ENCODE measurements at places on chromosomes 6 and 20.

DNA sequence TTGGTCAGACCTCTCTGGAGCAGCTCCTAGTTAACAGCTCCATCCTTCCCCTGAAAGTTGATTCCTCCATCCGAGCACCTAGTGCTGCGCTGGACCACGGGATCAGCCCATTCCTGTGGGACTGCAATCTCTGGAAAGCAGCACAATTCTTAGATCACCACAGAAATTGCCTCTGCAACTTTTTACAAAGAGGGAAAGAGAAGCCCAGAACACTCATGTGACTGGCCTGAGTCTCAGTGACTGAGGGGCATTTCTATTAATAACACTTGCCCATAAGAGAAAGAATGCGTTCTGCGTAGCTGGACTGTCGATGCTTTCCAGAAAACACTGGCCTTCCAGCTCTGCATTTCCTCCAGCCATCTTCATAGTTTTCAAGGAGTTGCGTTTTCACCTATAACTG lies 18.3 kb downstream of the MPC1 start:
- no peak for DNase-seq

GRCh38 chr6:111874025-111874415 lies 768 bp upstream of the FYN start:
- DNase-seq, result peak; percentile 70

- no peak for DNase-seq
These were observed 8.1 kb upstream of the AP5S1 start for GRCh38 chr20:3812259-3812681.

DNA sequence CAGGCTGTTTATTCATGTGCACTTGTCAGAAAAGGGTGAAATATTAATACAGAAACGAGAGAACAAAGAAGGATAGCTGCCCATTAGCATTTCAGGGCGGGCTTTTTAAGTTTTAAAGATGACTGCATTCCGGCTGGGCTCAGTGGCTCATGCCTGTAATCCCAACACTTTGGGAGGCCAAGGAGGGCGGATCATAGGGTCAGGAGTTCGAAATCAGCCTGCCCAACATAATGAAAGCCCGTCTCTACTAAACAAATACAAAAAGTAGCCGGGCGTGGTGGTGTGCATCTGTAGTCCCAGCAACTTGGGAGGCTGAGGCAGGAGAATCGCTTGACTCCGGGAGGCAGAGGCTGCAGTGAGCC lies 130.5 kb downstream of the HFE start:
- no peak for DNase-seq

DNA sequence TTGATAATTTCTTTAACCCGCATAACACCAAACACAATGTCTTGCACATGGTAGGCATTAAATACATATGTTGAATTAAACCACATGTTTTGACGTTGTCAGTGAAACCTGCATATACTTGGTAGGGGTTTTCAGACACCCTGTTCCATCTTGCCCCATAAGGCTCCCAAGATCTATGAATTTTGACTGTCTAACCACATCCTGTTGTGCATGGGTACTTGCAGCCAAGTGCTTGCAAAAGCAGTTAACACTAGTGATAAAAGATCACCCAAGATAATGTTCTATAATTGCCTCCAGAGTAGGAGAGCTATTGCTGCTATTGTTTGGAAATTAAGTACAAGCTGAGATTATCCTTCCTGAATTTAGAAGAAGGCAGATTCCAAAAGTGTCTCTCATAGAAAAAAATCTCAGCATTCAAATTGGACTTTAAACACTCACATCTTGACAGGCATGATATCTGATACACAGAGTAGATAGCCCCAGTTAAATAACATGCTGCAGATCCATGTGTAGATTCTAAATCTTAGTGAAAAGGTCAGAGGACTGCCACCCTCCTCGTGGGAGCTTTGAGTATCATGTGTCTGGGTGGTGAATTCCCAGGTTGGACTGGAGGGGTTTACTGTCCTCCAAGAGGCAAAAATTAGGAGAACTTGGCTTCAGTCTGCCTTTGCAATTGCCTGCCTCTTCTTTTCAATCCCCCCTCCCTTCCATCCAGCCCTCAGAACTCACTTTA lies 25.8 kb upstream of the CCN6 start:
- peak; percentile 94 for DNase-seq

GRCh38 chr6:54698974-54699373 lies 147.6 kb upstream of the FAM83B start:
- no peak for DNase-seq

DNA sequence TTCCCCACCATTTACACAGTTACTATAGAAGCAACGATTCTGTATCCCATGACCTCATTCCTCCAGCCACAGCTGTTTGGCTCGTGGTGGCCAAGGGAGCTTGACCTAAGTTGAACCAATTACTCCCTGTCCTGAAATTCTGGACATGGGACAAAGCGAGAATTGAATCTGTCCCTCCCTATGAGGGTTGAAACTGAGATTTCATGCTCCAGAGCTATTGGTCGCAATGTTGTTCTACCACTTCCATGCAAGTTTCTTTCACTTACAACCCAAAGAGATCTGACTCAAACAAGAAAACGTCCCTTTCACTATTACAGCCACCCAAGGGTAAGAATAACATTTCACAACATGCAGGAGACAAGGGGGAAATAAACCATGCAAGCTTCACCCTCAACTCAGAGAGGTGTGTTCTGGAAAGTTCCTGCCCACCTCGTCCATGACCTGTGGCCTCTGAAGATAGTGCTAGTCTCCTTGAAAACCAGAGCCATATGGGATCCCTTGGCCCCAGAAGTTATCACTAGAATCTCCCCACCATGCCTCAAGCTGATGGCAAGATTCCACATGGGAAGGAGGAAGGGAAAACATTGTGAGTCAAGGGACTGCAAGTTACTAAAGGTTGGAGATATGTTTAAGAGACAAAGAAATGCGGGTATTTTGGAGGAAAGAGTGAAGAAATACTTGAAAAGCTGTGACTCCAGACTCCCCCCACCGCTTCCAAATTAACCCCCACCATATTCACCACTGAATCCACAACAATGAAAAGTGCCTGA lies 74.5 kb upstream of the SRSF6 start:
- no peak for DNase-seq

DNA sequence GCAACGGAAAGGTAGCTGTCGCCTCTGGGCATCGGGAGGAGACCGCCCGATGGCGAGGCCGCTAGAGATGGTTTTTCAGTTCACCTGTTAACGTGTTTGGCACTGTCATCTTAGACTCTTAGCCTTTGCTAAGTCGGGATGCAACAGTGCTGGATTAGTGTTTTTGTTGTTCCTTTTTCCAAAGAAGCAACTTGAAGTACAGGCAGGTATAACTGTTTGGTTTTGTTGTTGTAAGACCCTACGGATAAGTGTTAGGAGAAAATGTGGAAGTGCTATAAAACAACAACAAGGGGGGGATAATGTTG lies 723 bp downstream of the MANEA start:
- peak; percentile 12 for DNase-seq

DNA sequence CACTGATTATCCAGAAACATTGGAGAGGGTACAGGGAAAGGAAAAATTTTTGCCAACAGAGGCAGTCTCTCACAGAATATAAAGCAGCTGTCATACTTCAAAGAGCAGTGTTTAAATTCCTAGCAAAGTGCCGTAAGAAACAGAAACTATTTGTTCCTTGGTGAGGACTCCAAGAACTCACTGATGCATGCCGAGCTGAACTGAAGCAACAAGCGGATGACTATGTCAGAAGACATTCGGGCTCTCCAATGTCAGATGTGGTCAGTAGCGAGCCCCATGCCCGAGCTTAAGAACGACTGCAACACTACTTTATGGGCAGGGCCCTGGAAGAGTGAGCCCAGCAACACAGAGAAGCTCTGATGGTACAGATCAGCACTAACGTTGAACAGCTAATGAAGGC lies 54.7 kb downstream of the OR2B6 start:
- no peak for DNase-seq

- no peak for DNase-seq
These were observed 2.2 kb downstream of the KCNG1 start for GRCh38 chr20:51020657-51021056.

- no peak for DNase-seq
These were observed 29.2 kb downstream of the OSBPL2 start for GRCh38 chr20:62267543-62267942.

- DNase-seq, result no peak
These were observed 2.2 kb upstream of the RWDD1 start for GRCh38 chr6:116568821-116569755.

- no peak for DNase-seq
These were observed 224.9 kb upstream of the SMLR1 start for GRCh38 chr6:130602151-130602770.

- DNase-seq, result no peak
These were observed 4.5 kb downstream of the ACSS1 start for GRCh38 chr20:25053255-25054031.

DNA sequence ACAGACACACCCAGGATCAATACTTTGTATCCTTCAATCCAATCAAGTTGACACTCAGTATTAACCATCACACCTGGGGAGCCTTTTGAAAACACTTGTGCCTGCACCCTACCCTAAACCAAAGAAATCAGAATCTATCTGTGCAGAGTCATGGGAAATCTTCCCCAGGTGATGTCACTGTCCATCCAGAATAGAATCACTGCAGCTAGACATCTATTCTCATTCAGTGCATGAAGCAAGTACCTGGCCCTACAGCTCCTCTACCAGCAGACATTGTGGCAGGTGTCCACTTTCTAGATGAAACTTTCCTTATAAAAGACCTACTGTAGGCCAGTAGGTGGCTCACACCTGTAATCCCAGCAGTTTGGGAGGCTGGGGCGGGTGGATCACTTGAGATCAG lies 262.4 kb upstream of the MARCKS start:
- DNase-seq, result no peak

DNA sequence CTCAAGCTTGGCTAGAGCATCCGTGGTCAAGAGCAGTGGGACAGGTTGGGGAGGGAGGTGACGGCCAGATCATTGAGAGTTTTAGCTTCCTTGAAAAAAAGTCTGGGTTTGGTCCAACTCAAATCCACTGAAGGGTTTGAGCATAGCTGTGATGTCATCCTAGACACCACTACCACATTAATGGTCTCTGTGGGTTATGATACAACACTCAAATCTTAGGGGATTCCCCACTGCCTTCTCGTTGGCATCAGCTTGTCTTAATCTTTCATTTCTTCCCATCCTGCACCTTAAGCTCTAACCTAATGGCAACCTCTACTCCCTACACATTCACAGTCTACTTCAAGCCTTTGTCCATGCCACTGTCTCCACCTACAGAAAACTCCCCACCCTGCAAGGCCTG lies 77.3 kb downstream of the BMP6 start:
- DNase-seq, result no peak

- DNase-seq, result no peak
These were observed 121.4 kb downstream of the TBXT start for GRCh38 chr6:166046226-166046625.

DNA sequence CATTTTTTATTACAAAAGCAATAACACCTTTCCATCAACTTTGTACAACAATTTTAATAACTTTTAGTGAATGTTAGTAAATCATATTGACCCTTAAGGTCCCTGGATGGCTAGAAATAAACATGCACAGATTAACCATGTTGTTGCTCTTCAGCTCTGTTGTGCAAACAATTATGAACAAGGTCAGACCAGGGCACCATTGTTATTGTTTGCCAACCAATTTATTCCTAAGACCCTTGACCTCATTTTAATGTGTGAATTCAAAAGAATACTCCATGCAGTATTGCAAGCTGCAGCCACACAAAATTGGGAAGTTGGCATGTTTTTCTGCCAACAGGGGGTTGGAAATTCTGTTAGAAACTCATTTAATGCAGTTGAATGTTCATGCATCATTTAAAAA lies 426.6 kb upstream of the MAP3K7 start:
- no peak for DNase-seq

- DNase-seq, result peak; percentile 6
These were observed 160.1 kb upstream of the CITED2 start for GRCh38 chr6:139534472-139535115.

GRCh38 chr6:10685092-10685915 lies 9.1 kb downstream of the C6orf52 start:
- no peak for DNase-seq

DNA sequence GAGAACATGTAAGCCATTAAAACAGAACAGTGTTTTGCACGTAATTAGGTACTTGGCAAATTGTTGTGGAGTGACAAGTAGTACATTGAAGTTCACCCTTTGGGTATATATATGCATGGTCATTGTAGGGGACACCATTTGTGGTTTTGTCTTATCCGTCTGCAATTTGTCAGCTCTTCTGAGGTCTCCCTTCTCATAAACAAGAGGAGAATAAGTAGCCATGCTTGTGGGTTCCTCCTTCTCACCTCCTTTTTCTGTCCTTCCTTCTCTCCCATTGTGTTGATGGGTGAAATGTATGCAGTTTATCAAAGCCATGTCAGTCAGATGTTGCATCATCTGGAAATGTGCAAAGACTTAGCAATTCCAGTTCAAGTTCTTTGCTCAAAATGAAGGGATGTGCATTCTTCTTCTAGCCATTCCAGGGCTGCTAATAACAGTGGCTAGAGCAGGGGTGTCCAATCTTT lies 70.9 kb downstream of the QKI start:
- no peak for DNase-seq

- no peak for DNase-seq
These were observed 260.0 kb downstream of the ERMARD start for GRCh38 chr6:170011204-170012036.

GRCh38 chr6:1208876-1209275 lies 103.0 kb upstream of the FOXQ1 start:
- no peak for DNase-seq

GRCh38 chr6:95648636-95649035 lies 71.3 kb downstream of the MANEA start:
- DNase-seq, result no peak

DNA sequence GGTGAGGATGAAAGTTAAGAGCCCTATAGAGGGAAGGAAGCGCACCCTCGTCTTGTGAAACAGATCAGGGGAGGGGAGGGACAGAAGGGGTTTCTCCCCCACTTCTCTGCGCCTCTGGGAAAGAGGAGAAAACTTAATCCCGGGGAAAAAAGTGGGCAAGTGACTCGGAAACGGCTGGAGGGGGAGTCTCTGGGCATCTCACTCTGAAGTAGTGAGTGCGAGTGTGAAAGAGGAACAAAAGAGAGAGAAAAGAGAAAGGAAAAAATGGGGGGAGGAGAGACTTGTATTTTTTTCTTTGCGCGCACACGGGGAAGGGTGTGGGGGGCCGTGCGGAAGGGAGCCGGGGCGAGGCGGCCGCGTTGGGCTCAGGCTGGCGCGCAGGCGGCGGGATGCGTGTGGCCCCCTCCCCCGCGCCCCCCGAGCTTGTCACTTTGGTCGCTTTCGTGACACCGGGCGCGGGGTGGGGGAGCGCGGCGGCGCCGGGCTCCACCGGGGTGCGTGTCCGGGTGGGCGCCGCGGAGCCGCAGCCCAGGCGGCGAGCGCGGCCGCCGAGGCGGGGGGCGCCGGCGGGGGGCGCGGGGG lies 454 bp downstream of the L3MBTL3 start:
- DNase-seq, result no peak

DNA sequence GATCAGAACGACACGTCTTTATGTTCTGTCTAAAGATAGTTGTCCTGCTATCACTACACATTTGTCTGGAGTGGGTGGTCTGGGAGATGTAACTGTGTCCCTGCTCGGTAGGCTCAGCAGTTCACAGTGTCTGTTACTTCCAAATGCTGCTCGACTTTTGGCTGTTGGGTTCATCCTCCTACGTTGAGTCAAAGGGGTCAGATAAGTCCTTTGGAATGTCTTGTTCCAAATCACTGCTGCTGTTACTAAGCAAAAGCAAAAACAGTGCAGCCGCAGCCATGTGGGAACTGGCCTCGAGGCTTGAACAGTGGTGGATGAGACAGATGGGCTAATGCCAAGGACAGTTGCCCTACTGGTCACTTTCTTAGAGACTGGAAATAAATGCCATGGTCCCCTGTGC lies 272.2 kb upstream of the MAP3K7 start:
- DNase-seq, result no peak

Data from Jurkat, Clone E6-1 (cell line).